ENCODE measurements at places on chromosomes 13 and 19. TPM values are rescaled to one million over a fixed set of nuclear protein-coding genes. Genes with fewer than 3 reads are reported as not detected.

ZNF285 gene
- 0.65 TPM for total RNA-seq

ZNF30 gene
- total RNA-seq, result 10.3 TPM

ZNF98 gene
- not detected for total RNA-seq

DNA sequence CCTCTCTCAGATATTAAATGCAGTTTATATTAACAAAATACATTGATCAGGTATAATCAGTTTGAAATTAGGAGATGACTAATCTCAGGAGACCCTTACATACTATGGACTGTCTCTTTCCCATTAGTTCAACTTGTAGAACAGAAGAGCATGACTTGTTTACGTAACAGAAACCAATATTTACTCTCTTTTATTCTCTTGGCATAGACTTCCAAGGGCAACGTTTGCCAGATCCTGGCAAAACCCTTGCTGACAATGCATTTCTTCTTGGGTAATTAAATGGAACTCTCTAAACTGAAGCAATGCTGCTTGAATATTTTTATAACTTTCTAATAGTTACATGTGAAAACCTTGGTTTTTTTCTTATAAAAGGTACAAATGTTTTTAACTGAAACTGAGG lies 68.3 kb upstream of the MYO16 start:
- no peak for DNase-seq

DNA sequence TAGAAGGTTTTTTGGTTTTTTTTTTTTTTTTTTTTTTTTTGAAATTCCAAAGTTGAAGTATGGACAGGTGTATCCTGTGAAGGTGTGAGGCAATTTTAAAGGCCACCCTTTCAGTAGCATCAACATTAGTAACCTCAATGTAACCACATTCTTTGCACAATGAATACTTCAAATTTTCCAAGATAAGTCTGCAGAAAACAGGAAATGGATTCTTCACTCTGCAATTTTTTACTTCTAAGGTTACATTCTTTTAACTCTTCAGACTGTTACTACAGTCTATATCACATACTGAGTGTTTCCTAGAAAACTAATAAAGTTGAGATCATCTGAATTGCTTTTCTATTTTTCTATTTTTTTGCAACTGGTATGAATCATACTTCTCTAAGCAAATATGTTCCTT lies 569.0 kb upstream of the GPC6 start:
- DNase-seq, result no peak

DNA sequence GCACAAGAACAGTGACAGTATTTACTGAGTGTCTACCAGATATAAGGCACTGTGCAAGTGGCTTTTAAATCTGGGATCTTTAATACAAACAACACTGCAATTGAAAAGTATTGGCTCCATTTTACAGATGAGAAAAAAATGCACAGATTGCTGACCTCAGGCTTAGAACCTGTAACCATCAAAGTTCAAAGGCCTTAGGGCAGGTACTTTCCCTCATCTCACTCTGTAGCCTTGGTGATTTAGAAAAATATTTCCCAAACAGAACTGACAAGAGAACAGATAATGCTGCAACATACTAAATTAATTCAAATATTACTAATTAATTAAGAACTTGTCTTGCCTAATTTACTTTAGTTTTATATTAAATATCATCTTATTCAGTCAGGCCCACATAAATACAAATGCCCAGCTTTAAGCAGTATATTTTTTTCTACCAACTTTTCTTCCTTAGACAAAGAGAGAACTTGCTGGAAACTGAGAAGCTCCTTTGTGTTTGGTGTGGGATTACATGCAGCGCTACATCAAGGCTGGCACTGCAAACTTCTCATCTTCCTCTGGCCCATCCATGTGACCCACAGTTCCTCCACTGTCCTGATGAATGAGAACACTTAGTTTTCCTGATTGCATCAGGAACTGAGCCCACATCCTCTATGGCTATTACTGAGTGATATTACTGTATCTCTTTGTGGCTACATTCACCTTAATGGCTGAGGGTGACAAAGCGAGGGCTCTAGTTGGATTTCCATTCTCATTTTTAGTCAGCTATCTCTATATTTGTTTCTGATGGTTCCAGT lies 302.1 kb downstream of the ENOX1 start:
- no peak for DNase-seq

- DNase-seq, result no peak
Observed at GRCh38 chr13:33262062-33262487, 23.5 kb downstream of the STARD13 start.

DNA sequence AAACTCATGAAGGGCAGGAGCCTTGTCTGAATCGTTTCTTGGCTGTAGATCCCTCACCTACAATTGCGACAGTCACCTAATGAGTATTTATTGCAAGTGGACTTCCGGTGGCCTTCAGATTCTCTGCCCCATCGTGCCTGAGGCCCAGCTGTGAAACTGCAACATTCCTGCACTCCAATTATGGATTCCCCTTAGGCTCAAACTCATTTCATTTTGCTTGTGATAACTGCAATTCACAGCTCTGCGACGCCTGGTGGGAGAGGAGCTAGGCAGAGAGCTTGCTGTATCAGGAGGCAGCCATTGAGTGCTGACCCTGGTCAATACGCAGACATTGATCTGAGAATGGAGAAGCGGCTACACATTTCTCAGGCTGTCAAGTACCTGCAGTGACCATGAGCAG lies 59.0 kb downstream of the CCDC70 start:
- no peak for DNase-seq

GRCh38 chr13:30009411-30009810 lies 159.0 kb upstream of the UBL3 start:
- DNase-seq, result no peak

DNA sequence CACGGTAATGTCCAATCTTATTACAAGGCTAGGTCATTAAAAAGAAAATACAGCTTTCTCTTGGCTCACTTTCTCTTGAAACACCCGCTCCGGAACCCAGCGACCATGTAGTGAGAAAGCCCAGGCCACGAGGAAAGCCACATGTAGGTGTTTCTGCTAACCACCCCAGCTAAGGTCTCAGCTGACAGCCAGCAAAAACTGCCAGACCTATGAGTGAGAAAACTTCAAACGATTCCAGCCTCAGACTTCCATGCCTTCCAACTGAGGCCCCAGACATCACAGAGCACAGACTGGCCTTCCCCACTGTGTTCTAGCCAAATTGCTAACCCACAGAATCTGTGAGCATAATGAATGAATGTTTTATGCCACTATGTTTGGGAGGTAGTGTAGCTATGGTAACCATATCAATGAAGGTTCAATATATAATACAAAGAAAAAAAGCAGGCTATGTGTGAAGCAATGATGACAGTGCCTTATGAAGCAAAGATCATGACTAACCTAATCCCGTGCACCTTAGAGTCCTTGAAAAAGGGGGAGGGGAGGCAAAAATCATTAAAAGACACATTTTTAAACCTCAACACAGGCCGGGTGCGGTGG lies 11.9 kb upstream of the TPTE2 start:
- no peak for DNase-seq

DNA sequence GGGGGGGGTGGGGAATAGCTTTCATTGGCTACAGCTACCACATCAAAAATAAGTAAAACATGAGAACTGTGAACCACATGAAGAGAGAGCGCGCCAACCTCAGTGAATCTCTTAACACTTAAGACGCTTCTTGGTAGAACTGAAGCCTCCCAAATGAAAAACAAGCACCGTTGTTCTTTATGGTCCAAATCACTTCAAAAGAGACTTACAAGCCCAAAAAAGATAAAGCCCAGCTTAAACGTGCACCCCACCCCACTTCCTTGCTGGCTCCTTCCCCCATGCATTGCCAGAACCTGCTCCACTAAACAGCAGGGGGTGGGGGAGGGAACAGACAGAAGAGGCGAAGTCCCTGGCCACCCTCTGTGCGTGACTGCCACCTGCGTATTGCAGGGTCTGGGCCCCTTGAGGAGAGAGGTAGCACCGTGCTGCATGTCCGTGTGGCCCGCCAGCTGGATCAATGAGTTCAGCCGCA lies 479.1 kb downstream of the FOXO1 start:
- DNase-seq, result no peak

DNA sequence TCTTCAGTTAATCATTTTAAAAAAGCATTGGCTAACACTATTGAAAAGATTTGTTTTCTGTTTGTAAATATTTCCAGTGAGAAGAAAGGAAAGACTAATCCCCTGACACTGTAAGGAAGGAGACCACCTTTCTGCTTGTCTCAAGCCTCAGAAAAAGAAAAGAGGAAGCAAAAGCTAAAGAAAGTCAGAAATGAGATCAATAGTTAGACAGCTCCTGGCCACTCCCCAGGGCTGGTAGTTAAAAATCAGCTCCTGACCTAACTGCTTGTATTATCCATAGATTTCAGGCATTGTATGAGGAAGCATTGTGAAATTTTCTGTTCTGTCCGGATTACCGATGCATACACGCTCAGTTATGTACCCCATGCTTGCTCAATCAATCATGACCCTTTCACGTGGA lies 76.6 kb downstream of the ZNF486 start:
- DNase-seq, result no peak

DNA sequence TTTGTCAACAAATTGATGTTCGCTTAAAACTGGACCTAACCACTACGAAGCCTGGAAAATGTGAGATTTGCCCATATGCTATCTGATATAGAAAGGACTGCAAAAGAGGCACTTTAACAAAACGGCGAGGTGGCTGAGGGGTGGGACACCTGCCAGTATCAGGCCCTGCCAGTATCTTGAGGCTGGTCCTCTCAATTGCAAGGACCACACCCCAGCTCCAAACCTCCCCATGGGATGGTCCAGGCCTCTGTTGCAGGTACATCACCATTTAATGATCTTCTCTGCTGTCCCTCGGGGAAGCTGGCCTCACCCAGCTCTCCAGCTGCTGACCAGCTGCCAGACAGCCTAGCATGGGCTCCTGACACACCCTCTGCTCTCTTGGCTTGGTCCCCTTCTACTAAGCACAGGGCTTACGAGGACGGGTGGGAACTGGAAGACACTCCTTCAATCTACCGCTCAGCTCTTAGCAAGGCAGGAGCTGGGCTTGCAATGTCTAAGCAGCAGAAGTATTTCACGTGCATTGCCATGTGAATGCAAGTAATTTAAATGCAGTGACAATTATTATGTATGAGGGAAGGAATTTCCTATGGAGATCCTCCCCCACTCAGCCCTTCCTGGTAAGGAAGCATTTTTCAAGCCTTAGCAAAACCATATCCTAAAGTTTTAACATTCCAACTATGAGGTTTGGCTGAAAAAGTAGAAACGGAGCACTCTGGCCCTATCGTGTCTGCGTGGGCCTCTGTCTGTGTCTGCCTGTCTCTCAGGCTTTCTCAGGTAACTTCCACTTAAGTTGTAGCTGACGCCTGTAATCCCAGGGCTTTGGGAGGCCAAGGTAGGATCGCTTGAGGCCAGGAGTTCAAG lies 63.9 kb downstream of the LATS2 start:
- DNase-seq, result no peak

DNA sequence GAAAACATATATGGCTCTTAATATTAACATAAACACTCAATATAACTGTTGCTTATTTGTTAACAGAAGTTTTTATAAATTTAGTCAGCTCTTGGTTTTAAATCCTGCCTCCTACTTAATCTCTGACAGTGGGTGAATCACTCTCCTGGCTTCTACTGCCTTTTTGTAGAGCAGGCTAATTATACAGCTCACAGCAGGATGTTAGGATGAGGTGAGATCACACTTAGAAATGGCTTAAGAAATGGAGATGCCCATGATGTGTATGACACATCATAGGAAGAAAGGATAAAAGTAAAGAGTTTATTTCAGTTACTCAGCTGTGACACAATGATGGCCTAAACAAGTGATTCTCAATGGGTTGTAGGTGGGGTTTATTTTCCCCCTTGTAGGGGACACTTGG lies 345.6 kb downstream of the SPRY2 start:
- DNase-seq, result no peak
